NCI-H2081 (cell line): ENCODE measurements at places on chromosomes 1 and 21.

DNA sequence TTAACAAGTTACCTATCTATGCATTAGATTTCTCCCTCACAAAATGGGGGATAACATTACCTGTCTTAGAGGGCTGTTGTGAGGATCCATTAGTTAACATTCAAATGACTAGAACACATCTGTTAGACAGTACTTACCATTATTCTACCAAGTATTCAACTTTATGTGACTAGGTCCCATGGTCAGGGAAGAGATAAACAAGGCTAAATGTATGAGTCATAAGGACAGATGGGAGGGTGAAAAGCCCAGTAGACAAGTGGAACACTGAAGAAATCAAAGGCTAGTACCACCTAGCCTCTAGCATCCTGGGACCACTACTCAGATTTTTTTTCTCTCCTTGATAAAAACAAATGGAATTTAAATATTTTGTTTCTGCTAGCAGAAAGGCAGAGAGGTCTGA lies 9.0 kb upstream of the VHLL start:
- DNase-seq = no peak

GRCh38 chr1:42737257-42737656 lies 2.8 kb downstream of the CLDN19 start:
- DNase-seq = peak; percentile 54

- no peak for DNase-seq
Observed at GRCh38 chr1:151820940-151821339, 10.7 kb downstream of the RORC start.

DNA sequence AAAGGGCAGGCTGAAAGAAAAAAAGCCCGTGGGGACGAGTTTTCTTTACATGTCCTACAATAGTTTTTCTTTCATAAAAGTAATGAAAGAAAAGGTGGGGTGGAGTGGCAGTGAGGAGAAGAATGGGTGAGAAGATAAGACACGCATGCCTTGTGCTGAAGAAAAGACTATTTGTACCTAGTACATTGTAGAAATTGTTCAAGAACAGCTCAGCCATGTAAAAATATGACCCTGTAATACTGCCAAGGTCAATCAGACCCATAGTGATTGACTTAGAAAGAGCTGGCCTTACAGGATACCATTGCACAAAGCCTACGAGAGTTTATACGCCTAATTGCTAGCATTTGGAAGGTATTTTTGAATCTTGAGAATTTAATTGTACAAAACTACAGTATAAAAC lies 126.0 kb upstream of the NRIP1 start:
- no peak for DNase-seq

DNA sequence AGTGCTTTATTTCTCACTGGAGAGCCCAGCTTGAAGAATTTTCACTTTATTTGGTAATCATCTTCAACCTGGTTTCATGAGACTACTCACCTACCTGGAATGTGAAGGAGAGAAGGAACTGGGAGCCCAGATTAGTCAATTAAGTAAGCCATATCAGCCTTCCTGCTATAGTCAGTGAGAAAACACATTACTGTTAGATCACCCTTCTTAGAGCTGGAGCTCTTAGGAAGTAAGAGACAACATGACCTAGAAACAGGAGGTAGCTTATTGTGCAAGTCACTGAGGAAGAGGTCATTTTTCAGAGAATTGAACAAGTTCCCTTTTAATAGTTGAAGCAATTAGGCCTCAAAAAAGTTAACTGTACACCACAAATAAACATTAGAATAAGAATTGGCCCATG lies 49.2 kb upstream of the TEKT2 start:
- DNase-seq = no peak

GRCh38 chr21:42782723-42783242 lies 96.6 kb downstream of the WDR4 start:
- DNase-seq = no peak
